ENCODE measurements at places on chromosomes 7 and 10.

DNA sequence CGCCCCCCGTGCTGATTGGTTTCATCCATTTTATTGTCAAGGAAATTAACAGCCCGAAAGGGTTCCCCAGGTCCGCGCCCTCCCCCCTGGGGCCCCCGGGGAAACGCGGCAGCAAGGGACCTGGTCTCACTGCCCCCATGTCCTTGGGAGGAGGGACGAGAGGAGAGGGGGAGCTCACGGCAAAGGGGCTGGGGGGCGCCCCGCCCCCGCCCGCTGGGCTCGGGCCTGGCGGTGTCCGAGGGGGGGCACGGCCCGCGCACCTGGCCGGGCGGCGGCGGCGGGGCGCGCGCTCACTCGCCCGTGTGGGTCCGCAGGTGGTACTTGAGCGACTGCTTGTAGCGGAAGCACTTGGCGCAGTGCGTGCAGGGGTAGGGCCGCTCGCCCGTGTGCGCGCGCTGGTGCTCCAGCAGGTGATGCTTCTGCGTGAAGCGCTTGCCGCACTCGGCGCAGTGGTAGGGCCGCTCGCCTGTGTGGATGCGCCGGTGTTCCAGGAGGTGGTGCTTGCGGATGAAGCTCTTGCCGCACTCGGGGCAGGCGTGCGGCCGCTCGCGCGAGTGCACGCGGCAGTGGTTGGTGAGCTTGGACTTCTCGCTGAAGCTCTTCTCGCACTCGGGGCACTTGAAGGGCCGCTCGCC is 29.3 kb downstream of the ZNF777 start:
- DNase-seq: no peak

DNA sequence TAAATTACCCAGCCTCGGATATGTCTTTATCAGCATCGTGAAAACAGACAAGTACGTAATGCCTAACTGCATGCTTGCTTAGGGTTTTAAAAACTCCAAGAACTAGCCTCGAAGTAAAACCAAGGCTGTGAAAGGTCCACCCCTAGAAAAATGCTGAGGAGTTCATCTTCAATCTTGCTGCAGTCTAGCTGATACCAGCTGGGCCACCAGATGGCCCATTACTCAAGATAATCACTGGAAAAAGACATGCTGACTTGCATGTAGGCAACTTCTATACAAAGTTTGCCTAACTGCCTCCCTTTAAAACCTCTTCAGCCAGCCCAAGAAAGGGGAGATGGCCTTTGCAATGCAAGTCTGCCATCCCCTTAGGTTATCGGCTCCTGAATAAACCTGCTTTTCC is 614.1 kb downstream of the GALNT17 start:
- no peak for DNase-seq

DNA sequence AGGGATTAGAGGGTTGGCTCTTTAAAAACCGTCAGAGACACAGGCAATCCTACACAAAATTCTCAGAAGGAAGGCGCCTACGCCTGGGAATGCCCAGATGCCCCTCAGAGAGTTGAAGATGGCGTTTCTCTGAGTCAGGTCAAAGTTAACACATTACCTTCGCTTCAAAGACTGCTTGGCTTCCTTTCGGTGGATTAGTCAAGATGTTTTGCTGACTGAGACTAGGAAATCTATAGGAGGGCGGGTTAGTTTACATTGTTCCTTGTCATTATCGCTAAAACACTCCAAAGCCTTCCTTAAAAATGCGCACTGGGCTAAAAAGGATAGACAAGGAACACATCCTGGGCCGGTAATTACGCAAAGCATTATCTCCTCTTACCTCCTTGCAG is 995 bp upstream of the CFTR start:
- no peak for DNase-seq

DNA sequence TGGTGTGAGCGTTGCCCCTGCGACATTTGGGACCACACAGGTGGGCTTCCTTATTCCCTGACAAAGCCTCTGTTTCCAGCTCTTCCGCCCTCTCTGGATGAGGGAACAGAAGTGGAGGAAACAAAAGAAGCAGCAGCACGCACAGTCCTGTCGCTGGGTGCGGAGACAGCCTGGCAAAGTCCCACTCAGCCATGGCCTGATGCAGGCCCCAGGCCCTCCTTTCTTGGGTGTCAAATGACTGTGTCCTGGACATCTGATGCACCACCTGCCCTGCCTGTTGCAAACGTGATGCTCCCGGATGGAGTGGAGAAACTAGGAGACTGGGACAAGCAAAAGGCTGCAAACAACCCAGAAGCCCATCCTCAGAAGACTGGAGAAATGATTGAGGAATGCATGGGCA is 20.7 kb downstream of the ZMIZ2 start:
- DNase-seq: no peak

DNA sequence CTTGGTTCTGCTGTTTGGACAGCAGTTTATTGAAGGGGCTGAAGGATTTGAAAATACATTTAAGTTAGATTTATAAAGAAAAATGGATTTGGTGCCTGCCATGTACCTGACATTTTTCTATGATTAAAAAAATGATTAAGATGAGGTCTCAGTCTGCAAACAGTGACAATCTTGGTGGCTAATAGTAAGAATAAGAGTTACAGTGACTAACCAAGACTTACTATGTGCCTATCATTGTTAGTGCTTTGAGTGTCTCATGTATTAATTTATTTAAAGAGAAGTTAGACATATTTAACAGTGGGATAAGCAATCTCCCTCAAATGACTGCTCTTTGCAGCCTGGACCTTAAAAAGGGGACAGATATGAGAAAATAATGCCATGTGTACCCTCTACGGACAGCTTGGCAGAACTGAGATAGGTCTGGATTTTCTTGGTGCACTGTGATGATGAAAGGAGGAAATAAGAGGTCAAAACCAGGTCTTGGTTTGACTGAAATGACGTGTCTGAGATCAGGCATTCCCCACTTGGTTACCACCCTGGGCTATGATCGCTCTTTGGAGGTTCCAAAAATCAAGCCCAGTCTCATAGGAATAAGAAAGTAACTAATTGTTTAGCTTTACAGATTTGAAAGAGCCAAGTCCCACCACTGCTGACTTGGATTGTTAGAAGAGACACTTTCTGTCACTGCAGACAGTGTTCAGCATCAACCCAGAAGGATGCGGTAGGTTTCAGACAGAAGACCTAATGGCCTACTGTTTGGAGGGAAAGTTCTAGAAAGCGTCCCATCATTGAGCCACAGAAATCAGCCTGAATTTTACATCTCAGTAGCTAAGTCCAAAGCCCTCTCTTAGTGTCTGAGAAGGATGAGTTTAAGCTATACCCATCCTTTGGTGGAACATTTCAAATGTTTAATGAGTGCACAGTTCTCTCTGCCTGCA is 2.1 kb downstream of the CASP7 start:
- no peak for DNase-seq

DNA sequence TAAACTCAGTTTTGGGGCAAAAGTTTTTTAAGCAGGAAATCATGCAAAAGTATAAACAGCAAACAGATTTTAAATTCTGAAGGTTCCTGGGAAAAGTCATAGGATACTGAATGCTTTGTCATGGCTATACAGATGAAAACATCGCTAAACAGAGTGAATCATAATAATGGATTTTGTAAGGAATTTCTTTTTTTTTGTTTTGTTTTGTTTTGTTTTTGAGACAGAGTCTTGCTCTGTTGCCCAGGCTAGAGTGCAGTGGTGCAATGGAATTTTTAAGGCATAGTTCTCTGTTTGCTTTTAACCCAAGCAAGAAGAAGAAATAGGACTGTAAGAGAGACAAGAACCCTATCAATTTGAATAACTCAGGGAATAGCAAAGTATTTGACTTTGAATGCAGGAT is 285.3 kb downstream of the NRG3 start:
- DNase-seq: no peak

DNA sequence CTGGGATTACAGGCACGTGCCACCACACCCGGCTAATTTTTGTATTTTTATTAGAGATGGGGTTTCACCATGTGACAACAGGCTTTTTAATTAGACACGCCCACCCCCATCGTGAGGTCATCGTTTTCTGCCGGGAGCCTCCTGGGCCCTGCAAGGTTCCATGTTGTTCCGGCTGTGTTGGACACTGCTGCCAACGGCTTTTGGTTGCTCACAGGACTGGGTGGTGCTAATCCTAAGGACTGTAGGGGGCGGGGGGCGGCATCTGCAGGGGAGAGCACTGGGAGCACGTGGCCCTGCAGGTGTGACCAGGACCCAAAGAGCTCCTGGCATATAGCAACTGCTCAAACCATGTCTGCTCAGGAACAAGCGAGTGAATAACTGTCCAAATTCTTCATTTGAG is 29.5 kb upstream of the INSIG1 start:
- DNase-seq: no peak

GRCh38 chr10:13684806-13685482 is 98.2 kb downstream of the PRPF18 start:
- DNase-seq: no peak

GRCh38 chr7:4236389-4236788 is 445.7 kb upstream of the FOXK1 start:
- no peak for DNase-seq

- DNase-seq: no peak
Observed at GRCh38 chr10:4062751-4063150, 277.7 kb upstream of the KLF6 start.

- no peak for DNase-seq
Observed at GRCh38 chr7:2191016-2191415, 41.7 kb downstream of the MAD1L1 start.

DNA sequence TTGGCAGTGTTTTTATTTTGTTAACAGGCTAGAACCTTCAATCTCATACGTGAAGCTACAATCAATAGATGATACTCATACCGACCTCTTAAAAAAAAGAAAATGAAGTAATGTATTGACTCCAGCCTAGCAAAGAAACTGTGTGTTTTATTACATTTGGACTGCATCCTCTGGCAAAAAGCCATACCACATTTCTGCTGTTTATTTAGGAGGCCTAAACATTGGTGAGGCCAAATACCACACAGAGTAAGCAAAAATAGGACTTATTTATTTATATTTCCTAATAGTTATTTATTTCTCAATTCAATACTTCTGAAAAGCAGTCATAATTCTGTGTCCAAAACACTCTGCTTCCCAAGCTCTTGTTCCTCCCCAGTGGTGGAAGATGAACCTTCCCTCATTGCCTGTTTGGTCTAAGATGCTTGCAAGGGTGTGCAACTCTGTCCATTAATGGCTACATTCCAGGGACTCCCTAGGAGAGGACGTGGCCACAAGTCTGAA is 398.8 kb upstream of the KLF6 start:
- DNase-seq: no peak

GRCh38 chr10:95815701-95816240 is 59.8 kb downstream of the ENTPD1 start:
- DNase-seq: no peak

DNA sequence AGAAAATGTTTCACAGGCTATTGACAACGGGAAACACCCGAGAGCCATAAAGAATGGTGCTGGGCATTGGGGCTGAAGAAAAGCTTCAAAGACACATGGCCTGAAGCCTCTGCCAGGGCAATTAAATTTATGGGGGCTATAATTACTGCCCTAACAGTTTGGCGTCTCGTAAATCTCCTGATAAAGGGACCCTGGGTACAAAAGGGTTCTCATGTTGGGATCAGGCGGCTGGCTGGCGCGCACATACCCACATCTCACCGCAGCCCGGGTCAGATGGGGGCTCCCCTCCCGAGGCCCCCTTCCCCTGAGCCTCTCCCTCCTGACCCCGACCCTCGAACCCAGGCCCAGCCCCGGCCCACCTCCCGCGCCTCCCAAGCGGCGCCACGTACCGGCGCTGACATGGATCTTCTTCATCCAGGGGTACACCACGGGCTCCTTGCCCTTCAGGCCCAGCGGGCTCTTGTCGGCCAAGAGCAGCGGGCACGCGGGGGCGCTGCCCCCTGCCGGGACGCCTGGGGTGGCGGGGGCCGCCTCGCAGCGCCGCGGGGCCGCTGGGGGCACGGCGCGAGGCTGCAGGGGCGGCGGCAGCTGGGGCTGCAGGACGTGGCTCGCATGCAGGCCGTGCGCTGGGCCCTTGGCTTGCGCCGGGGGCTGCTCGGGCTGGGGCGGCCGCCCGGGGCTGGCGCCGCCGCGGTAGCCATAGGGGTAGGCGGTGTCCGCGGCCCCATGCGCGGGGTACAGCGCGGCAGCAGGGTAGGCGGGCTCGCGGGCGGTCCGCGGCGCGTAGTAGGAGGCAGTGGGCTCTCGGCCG is 623 bp downstream of the HOXA4 start:
- no peak for DNase-seq

GRCh38 chr7:31917256-31917655 is 153.0 kb downstream of the PDE1C start:
- DNase-seq: no peak

DNA sequence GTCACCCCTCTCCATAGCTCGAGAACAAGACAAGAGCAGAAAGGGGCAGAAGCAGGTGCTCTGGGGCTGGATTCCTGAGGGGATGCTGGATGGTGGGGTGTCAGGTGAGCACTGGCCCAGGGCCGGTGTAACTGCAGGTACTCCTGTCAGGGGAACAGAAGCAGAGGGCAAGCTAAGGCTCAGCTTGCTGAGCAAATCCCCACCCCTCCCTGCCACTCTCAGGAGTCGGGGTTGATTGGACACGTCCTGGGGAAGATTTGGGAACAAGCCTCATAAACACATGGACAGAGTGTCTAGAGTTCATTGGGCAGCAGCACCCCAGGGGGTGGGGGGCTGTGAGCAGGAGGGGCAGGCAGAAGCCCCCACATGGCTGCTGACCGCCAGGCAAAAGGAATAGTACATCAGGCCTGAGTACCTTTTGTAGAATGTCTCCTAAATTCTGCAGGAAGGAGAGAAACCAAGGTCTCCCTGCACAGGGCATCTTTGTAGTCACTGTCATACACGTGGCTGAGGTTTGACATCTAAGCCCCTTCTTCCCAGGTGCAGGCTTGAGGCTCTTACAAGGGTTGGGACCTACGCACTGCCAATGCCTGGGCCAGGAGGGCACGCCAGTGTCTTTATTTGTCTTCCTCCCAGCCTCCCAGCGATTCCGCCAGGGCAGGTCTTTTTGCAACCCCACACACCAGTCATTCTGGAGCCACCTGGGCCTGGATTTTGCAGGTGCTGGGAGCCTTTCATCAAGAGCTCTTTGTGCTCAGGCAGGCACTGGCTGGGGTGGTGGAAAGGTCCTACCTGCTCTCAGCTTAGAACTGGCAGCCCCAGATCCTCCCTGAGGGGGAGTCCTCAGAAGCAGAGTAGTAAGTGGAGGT is 2.8 kb downstream of the CALML3 start:
- no peak for DNase-seq

DNA sequence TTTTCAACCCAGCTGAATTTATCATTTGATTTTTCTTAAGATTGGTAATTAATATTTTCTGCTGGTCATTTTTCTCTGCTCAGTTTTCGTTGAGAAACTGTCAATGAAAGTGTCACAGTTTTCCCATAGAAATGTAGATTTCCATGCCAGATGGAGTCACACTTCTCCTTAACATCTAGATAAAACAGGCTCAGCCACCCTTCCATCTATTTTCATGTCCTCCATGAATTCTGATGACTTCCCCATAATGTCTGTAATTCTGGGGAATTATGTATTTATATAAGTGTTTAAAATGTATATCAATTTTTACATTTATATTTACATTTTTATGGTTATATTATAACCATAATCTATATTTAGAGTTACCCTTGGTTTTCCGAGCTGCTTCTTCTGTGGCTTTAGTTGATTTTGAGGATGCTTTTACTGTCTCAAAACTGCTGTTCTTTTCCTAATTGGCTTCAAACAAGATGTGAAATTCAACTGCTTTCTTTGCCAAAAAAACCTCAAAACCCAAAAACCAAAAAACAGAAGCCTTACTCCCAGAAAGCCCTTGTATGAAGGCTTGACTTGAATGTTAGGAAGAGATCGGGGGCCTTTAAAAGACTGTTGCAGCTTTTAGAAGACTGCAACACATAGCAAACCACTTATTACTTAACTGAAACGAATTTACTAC is 95.4 kb upstream of the CDCA7L start:
- no peak for DNase-seq

- no peak for DNase-seq
Observed at GRCh38 chr7:4191525-4191924, 490.6 kb upstream of the FOXK1 start.

All from stimulated activated CD4-positive, alpha-beta T cell treated with anti-CD3 and anti-CD28 coated beads, Interleukin-1b, Interleukin-23, amount 100 ng/mL, for 1 hour (primary cell).